ENCODE measurements at places on chromosomes 16 and 17. TPM values are rescaled to one million over a fixed set of nuclear protein-coding genes. Genes with fewer than 3 reads are reported as not detected.

GRCh38 chr16:87729266-87729954 lies 36.4 kb downstream of the KLHDC4 start:
- DNase-seq: peak; percentile 31

DNA sequence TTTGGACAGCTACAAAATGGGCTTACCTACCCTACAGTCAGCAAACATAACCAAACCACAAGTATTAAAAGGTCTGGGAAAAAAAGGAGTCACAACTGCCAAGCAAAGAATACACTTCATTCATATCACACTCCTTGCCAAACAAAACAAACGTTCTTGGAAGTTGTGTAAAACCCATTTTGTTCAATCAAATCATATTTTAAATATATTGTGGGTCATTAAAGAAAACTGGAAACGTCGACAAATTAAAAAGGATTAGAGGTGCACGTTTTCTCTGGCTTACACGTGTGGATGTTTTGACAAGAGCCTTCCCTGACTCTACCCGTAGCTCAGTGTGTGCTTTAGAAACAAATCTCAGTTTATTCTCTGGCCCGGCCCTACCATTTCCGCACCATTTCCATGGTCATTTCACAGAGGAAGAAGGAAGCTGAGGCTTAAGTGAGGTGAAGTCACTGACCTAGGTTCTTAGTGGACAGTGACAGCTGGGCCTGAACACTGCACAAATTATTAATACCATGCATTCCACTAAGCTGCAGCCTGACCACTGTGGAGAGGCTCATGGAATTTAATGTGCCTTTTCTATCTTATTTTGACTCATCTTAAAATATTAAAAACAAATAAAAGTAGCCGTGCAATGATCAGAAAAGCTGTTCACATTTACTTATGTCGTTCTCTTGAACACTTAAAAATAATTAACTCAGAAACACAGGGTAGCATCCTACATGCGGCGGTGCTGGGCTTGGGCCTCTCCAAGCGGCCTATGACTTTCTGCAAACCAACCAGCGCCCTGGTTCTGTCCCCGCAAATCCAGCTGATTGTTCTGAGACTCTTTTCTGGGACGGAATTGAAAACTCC lies 968 bp downstream of the CEP112 start:
- DNase-seq: no peak

- DNase-seq: no peak
Observed at GRCh38 chr16:77871932-77872331, 83.6 kb downstream of the VAT1L start.

GRCh38 chr17:60857556-60858080 lies 180.0 kb downstream of the BCAS3 start:
- no peak for DNase-seq

- DNase-seq: no peak
Observed at GRCh38 chr16:79792076-79792475, 191.5 kb upstream of the MAF start.

DNA sequence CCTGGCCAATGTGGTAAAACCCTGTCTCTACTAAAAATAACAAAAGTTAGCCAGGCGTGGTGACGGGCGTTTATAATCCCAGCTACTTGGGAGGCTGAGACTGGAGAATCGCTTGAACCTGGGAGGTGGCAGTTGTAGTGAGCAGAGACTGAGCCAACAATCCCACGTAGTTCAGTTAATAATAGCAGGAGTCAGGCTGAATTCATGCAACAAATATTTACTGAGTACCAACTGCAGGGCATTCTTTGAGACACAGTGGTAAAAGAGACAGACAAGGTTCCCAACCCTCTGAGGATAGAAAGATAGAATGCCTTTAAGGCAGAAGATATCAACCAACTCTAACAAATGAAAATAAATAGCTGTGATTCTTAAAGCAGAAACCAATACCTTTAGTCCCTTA lies 39.1 kb downstream of the SPOP start:
- DNase-seq: no peak

DNA sequence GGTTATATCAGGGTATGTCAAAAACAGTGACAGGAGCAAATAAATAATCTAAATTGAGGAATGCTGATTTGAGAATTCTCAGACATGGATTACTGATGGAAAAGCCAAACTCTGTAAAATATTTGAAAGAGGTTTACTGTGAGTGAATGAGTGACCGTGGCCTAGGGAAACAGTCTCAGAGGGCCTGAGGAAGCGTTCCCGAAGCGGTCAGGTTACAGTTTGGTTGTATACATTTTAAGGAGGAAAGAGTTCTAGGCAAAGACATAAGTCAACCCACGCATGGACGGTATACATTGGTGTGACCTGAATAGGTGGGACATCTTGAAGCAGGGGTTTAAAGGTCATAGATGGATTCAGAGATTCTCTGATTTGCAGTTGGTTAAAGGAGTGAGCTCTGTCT lies 771.7 kb downstream of the KCNJ18 start:
- no peak for DNase-seq

GRCh38 chr16:65700596-65700995 lies 578.7 kb upstream of the CDH11 start:
- DNase-seq: no peak

DNA sequence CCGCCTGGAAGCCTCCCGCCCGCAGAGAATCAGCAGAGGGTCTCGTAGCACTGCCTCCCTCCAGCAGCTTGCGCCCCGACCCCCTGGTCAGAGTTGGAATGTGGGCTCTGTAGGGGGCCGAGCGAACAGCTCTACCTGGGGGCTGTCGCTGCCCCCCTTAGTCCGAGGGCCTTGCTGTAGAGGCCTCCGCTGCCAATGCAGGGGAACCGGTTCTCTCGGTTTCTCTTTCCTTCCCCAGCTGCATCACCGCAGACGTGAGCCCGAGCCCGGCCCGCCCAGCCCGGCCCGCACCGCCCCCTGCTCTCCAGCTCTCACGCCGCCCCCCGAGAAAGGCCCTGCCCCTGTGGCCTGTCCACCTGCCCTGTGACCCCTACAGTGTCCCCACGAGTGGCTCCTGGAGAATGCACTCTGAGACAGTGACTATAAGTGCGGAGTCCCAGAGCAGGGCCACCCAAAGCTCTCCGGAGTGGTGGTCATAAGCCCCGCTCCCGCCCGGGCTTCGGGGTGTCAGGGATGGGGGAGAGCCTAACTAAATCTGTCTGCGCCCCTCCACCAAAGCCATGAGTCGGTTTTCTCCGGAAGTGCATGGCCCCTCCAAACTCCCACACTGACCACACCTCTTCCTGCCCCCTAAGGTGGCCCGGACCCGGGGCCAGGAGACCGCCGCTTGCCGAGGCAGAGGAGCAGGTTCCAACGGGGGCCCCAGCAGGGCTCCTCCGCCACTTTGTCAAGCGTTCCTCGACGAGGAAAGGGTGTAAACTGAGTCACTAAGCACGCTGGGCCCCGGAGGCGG lies 1.7 kb downstream of the ARHGAP27 start:
- DNase-seq: peak; percentile 75

DNA sequence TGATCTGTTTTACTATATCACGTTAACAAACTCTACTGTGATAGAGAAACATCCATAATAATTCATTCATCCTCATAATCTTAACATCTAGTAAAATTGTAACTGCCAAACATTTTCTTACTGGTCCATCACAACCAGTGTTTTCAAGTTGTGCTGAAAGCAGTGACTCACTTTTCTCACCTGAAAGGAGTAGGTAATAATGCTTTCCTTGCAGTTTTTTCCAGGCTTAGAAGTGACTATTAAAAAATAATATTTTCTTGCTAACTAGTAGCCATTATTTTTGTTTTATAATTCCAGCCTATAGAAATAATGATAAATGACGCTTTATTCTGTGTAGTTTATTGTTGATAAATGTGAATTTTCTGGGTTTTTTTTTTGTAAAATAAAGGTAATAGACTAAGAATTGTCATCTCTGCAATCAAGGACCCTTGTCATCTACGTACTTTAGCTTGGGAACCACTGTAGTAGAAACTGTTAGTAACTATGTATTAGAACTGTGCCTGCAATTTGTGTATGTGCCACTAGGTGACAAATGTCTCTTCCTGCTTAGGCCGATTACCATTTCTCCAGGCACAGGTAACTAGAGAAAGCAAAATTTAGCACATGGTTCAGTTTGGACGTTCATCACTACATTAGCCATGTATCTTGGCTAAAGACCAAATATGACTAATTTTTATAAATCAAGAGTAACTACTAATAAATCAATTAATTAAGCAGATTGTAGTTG lies 409.4 kb upstream of the ERCC4 start:
- no peak for DNase-seq

GRCh38 chr16:56672761-56673536 lies 3.3 kb downstream of the MT1H start:
- DNase-seq: no peak

DNA sequence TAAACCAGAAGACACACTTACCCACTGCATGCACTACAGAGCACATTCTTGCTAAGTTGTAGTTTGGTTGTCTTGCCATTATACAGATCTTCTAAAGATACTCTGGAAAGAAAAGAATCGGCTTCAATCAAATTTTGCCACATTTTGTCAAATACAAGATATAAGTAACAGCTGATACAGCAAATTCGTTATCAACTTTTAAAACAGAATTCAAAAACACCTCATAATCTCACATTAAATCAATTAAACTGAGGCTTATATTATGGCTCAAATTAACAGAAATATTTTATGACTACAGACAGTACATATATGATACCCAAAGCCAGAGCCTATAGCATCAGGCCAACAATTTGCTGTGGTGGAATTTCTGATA lies 5.4 kb downstream of the DNAJA2 start:
- DNase-seq: no peak

GRCh38 chr17:39929646-39930407 lies 2.3 kb downstream of the LRRC3C start:
- DNase-seq: no peak

DNA sequence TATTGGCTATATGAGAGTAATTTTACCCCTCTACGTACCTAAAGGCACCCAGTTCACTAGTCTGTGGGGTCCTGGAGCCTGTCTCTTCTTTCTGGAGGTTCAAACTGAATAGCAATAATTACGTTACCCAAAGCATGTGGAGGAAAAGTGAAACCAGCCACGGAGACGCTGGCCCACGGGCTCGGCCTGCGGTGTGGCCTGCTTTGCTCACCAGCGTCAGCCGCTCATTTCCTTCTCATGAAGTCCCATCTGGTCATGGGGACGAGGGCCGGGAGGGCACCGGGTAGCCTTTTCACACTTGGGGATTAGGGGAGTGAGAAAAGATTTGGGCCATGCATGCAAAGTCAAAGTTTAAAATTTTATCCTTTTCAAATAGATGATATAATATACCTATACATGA lies 26.9 kb downstream of the ELAC2 start:
- no peak for DNase-seq

DNA sequence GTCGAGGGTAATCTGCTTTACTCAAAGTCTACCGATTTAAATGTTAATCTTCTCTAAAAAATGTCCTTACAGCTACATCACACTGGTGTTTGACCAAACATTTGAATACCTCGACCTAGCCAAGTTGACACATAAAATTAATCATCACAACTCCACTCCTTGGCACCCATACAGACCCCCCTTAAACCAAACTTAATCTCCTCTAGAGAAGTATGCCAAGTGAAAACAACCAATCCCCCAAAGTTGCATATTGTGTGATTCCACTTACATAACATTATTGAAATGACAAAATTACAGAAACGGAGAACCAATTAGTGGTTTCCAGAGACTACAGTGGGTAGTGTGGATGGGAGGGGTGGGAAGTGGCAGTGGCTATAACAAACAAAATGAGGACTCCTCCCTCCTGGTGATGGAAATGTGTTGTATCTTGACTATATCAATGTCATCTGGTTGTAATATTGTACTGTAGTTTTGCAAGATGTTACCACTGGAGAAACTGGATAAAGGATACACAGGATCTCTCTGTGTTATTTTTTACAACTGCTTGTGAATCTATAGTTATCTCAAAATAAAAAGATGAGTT lies 39.4 kb downstream of the CAPNS2 start:
- no peak for DNase-seq

DNA sequence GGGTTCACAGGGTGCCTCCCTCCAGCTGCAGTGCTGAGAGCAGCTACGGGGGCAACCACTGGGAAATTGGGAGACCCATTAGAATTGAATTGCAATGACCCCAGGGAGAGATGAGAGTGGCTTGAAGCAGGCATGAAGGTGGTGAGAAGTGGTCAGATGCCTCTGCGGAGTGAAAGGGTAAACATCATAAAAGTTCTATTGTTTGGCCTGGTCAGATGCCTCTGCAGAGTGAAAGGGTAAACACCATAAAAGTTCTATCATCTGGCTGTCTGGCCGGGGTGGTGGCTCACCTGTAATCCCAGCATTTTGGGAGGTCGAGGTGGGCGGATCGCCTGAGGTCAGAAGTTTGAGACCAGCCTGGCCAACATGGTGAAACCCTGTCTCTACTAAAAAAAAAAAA lies 53.5 kb downstream of the TNFRSF13B start:
- no peak for DNase-seq

- no peak for DNase-seq
Observed at GRCh38 chr17:42268236-42268635, 8.0 kb downstream of the STAT5B start.

- no peak for DNase-seq
Observed at GRCh38 chr16:31093132-31093703, 1.4 kb downstream of the VKORC1 start.

- no peak for DNase-seq
Observed at GRCh38 chr16:69481901-69482341, 57.5 kb downstream of the CYB5B start.

GRCh38 chr16:78117391-78117790 lies 17.9 kb downstream of the WWOX start:
- no peak for DNase-seq

DNA sequence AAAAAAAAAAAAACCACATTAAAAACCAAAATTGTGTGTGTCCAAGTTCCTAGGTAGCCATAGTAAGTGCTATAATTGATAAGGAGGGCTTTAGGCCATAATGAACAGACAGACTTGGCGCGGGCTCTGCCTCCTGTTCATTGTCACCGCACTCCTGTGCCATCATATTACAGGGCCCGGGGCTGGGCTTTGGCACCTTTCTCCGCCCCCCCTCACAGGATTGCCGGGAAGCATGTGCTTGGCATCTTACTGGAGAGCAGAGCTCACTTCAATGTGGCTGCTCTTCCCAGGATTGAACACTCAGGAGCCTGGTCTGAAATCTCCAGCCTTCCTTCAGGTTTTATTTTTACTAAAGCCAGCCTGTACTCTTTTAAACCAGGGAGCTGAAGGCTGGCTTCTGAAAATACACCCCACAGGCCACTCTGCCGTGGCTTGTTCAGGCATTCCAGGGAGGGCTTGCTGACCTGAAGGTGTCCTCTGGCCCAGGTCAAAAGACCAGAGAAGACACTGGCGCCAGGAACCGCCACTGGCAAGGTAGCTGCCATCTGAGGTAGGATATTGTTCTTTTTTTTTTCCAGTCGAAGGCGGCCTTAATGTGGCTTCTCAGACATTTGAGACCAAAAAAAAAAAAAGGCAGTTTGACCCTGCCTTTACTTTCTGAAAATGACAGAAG lies 39.3 kb downstream of the DHRS7B start:
- DNase-seq: no peak

- DNase-seq: no peak
Observed at GRCh38 chr16:24463196-24463945, 76.0 kb upstream of the RBBP6 start.

Gene DNAI2
- not detected for total RNA-seq

Gene NHLRC4
- total RNA-seq: 4.2 TPM

Gene PPY
- not detected for total RNA-seq

Gene WDR90
- 34.7 TPM for total RNA-seq

Gene HID1
- 1.7 TPM for total RNA-seq

Gene IGF2BP1
- total RNA-seq: 0.27 TPM

Gene MLYCD
- total RNA-seq: 17.1 TPM

Gene IGFALS
- total RNA-seq: not detected

Gene TBX21
- 8.4 TPM for total RNA-seq

Gene LSM12
- total RNA-seq: 31.2 TPM

Gene EEF2KMT
- 7.8 TPM for total RNA-seq

Gene GRIN2C
- not detected for total RNA-seq

Gene CCDC200
- total RNA-seq: 0.74 TPM

Gene KRT39
- total RNA-seq: not detected

Gene SGSH
- total RNA-seq: 93.6 TPM

Gene ZNF652
- 86.2 TPM for total RNA-seq

Gene KRTAP2-3
- total RNA-seq: not detected

Gene KRTAP1-5
- not detected for total RNA-seq

All from B cell (primary cell).